ENCODE measurements at places on chromosomes 1 and 21.

DNA sequence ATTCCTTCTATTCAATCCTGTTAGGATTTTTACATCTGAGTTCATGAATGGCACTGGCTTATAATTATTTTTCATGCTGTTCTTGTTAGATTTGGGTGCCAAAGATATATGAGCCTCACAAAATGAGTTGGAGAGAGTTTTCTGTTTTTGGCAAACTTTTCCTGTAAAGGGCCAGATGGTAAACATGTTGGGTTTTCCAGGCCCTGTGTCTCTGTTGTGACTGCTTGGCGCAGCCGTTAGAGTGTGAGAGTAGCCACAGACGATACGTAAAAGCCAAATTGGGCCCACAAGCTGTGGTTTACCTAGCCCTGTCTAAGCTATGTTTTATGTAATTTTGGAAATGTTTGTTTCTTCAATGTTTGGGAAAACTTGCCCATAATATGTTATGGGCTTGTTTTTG, 15.6 kb upstream of the CA6 start:
- DNase-seq, result no peak

DNA sequence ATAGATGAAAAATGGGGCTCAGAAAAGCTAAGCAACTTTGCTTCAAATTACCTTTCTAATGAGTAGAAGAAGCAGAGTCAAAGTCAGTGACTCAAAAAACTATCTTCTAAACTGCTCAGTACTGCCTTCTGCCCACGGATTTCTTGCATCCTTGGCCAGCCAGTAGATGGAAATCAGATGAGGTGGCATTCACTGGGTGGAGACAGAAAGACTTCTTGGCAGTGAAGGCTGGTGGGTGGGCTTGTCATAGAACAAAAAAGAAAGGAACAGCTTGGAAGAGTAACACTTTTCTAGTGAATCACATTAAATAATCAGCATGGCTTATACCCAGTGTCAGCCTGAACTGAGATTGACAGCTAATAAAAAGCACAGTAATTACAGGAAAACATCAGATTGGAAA, 170.7 kb downstream of the ST6GALNAC5 start:
- no peak for DNase-seq

DNA sequence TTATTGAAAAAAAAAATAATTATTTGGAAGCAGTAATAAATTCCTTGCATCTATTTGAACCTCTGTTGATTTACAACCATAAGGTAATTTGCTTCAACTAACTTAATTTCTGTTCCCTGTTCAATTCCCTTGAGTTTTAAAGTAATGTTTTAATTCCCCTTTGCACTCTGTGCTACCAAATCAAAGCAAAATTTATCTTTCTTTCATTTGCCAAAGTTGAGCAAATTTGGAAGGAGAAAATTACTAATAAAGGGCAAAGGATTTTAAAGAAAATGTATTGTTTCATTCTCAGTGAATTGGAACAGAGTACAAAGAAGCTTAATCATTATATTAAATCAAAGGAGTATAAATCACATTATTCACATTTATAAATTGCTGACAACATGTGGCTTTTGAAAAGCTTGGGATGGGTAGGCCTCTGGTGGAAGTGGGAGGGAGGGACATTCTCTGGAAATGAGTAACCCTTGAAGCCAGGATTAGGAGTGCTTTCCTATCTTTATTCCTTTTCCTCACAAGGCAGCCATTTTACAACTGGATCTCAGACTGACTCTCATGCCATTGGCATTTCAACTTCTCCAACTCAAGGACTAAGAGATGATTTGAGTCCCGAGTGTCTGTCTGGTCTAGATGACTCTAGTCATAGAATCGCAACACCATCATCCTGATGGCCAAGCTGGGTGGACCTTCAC, 331.6 kb upstream of the DUSP10 start:
- DNase-seq, result no peak

GRCh38 chr1:59244891-59245290, 52.0 kb upstream of the FGGY start:
- DNase-seq, result no peak

GRCh38 chr1:940107-941014, 16.6 kb downstream of the SAMD11 start:
- DNase-seq, result peak; percentile 62

GRCh38 chr1:6485168-6486101, 6.0 kb downstream of the PLEKHG5 start:
- DNase-seq, result no peak

DNA sequence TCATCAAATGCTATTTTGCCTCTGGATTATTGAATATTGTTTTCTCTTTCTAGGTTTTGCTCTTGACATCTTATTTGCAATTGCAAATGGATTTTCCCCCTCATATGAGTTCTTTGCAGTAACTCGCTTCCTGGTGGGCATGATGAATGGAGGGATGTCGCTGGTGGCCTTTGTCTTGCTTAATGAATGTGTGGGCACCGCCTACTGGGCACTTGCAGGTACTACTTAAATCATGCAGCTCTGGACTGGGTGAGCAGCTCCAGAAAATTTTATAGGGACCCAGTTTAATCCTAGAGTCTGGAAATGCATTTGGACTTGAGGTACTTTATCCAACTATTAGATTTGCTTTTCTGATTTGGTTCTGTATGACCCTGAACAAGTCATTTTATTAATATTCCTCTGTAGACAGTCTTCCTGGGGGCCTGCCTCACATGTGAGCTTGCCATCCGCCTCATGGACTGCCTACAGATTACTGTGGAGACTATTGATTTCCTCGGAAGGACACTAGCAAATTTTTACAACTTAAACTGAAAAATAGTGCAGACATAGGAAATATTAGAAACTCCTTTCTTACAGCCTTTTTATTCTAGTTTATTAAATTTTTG, 44.5 kb downstream of the SLC22A15 start:
- peak; percentile 71 for DNase-seq

GRCh38 chr21:31203431-31204054, 140.5 kb downstream of the TIAM1 start:
- no peak for DNase-seq

DNA sequence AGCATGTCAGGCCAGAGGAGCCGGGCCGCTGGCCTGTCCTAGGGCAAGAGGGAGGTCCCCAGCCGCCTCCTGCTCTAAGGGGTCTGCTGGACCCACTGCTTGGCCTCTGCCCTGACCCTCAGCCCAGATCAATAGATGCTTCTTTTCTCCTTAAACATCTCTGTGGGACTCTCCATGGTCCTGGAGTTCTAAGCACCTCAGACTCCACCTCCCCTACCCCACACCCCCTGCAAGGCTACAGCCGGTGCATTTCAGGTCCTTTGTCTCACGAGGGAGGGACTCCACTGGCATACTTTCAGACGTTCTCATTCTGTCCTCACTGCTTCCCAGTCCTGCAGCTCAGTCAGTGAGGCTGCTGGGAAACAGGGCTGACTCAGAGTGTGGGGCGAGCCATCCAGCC, 11.0 kb downstream of the CNTN2 start:
- no peak for DNase-seq

GRCh38 chr1:212491454-212491853, 58.7 kb downstream of the NENF start:
- no peak for DNase-seq

DNA sequence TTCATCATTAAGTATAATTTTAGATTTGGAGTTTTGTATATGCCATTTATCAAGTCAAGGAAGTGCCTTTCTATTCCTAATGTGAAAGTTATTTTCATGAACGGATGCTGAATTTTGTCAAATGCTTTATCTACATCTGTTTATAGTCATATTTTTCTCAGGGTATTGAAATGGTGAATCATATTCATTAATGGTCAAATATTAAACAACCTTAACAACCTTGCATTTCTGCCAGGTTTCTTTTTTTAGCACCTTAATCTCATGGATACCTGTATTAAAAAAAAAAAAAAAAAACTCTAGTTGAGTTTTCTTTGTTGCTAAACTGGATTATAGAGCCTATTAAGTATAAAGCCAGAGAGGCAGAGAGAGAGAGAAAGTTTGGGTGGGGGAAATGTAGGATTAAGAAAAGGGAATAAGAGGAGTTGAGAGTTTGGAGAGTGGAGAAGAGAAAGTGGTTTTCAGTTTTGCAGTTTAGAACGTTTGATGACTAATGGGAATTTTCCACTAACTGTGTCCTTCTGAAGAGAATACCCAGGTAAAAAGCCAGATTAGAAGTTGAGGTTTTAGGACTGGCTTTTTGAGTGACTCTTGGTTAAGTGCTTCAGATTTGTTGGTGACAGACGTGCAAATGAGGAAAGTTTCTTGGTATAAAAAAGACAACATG, 305.0 kb downstream of the HLX start:
- no peak for DNase-seq

GRCh38 chr1:168234846-168235547, 9.2 kb downstream of the SFT2D2 start:
- peak; percentile 25 for DNase-seq

DNA sequence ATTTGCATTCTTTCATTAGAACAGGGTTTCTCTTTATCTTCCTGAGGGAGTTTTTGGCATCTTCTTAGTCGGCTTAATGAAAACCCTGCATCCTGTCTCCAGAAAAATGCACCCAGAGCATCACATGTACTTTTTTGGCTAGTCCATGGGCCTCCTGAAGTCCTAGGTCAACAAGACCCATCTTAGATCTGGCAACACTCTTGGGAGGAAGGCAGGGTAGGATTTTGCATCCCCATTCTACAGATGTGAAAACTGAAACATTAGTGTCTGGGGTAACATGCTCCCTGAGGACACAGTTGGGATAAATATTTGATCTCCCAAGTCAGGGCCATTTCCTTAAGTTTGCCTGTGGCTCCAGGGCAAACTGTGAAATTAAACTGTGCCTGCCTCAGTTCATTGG, 40.0 kb upstream of the HMGB4 start:
- no peak for DNase-seq

- DNase-seq, result peak; percentile 83
These were observed 162.8 kb downstream of the NTPCR start for GRCh38 chr1:233113009-233113879.

DNA sequence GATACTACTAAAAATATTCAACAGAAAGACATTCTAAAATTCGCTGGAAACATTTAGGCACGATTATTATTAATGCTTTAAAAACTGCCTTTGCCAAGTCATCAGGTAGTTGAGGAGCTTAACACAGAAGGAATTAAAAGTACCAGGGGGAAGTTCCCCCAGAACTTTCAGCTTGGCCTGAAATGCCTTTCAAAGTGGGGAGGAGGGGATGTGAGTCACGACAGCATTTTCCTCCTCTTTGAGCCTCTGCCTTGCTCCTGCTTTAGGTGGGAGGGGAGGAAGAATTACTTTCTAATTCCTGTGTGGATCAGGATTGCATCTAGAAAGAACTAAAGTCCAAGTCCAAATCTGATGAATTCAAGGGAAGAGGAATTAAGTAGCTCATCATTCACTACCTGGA, 183.7 kb downstream of the CLIC6 start:
- no peak for DNase-seq

DNA sequence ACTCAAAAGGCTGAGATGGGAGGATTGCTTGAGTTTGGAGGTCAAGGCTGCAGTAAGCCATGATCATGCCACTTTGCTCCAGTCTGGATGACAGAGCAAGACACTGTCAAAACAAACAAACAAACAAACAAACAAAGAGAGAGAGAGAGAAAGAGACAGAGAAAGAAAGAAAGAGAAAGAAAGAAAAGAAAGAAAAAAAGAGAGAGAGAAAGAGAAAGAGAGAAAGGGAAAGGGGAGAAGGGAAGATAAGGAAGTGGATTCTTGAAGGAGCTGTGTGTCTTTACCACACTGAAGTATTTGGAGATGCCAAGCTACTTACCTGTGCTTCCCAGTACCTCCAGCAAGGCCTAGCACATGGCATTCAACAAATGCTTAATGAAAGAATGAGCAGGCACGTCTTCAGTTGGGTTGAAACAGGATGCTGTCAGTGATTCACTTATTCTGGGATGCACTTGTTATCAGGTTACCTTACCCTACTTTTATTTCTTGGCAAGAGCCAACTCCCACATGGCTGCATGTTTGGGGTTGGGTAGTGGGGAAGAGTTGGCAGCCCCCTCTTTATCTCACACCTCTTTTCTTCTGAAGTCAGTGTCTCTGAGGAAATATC, 28.8 kb downstream of the CD101 start:
- no peak for DNase-seq

GRCh38 chr1:111499026-111499785, 4.2 kb downstream of the ADORA3 start:
- no peak for DNase-seq

DNA sequence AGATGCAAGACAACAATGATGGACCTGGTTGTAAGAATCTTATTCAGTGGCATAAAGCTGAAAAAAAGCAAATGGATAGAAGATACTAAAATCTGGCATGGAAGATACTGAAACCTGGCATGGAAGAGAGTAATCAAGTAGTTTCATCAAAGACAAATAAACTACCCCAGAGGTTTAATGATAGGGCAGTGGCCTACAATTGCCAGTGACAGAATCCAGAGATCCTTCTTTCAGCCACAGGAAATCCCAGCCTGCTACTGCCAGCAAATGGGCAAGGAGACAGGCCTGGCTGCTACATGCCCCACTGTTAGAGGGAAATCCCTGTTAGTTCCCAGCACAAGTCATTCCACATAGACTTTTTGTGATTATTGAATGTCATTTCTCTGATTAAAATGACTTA, 409.4 kb downstream of the VAV3 start:
- DNase-seq, result no peak

DNA sequence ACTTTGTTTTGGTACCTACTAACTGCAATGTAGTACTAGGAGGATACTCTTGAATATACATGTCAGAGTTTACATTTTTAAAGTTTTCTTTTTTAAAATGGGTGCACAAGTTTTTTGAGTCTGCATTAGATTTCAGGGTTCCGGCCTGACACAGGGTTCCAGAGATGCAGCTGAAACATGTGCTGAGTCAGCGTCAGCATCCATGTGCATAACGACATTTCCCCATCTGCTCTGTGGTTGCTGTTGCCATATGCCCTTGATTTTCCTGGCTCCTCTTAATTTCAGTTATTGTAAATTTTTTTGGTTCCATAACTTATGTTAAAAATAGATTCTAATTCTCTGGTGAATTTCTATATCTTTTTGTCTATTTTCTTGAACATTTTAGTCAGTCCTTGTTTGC, 12.3 kb upstream of the METTL13 start:
- DNase-seq, result no peak

DNA sequence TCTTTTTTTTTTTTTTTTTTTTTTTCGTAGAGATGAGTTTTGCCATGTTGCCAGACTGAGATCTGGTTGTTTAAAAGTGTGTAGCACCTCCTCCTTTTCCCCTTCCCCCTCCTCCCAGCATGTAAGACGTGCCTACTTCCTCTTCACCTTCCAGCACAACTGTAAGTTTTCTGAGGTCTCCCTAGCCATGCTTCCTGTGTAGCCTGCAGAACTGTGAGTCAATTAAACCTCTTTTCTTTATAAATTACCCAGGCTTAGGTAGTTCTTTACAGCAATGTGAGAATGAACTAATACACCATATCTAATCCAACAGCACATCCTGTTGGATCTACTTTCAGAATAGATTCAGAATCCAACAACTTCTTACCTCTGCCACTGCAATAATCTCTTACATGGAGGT, 111.1 kb downstream of the CLIC6 start:
- no peak for DNase-seq

- no peak for DNase-seq
These were observed 140.5 kb upstream of the MAP1LC3C start for GRCh38 chr1:242139442-242139841.
